ENCODE measurements at places on chromosomes 12 and 14.

GRCh38 chr12:1842183-1842904 lies 22.0 kb downstream of the LRTM2 start:
- no peak for DNase-seq

GRCh38 chr12:87266305-87266704 lies 762.9 kb downstream of the C12orf50 start:
- no peak for DNase-seq

DNA sequence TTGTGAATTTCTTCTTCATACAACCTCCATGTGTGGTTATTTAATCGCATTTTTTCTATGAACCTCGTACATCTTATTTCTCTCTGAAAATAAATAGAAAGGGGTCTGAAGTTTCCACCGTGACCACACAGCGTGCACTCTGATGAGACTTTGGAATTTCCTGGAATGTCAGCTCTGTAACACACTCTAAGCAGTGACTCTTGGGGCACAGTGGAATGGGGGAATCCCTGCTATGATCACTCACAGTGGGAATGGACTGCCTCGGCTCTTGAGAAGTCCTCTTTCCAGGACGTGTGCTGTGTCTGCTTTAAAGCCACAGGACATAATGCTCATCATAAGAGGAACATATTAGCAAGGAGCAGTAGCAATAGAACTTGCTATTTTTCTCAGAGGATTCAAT lies 416.2 kb downstream of the EGLN3 start:
- no peak for DNase-seq

DNA sequence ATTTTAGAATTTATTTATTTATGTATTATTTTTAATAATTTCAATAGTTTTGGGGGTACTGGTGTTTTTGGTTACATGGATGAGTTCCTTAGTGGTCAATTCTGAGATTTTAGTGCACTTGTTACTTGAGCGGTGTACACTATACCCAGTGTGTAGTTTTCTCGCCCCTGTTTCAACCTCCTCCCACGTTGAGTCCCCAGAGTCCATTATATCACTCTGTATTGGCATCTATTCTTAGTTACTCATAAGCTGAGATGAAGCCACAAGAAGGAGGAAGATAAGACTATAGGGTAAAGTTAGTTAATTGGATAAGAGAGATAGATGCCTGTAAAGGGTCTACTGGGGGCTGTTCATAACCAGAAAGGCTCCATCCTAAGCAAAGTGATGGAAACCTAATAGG lies 4.0 kb downstream of the C1S start:
- DNase-seq, result no peak

DNA sequence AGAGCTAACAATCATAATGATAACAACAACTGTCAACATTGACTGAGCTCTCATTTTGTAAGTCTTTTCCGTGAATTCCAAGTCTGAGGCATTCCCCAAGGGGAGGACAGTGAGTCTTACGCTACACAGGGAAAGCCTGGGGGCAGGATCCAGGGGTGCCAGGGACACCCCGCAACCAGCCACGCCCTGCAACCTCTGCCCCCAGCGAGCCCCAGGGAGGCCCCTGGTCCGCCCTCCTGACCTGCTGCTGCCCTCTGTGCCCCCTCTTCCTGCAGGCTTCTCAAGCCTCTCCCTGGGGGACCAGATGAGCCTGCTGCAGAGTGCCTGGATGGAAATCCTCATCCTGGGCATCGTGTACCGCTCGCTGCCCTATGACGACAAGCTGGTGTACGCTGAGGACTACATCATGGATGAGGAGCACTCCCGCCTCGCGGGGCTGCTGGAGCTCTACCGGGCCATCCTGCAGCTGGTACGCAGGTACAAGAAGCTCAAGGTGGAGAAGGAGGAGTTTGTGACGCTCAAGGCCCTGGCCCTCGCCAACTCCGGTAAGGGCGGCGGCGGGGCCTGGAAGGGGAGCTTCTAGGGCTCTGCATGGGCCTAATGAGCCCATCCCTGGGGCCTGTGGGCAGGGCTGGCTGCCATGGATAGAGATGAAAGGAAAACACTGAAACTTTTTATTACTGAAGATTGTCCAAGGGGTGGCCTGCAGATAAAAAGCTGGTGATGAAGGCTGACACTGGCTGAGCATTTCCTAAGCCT lies 115.4 kb downstream of the ESRRB start:
- no peak for DNase-seq

DNA sequence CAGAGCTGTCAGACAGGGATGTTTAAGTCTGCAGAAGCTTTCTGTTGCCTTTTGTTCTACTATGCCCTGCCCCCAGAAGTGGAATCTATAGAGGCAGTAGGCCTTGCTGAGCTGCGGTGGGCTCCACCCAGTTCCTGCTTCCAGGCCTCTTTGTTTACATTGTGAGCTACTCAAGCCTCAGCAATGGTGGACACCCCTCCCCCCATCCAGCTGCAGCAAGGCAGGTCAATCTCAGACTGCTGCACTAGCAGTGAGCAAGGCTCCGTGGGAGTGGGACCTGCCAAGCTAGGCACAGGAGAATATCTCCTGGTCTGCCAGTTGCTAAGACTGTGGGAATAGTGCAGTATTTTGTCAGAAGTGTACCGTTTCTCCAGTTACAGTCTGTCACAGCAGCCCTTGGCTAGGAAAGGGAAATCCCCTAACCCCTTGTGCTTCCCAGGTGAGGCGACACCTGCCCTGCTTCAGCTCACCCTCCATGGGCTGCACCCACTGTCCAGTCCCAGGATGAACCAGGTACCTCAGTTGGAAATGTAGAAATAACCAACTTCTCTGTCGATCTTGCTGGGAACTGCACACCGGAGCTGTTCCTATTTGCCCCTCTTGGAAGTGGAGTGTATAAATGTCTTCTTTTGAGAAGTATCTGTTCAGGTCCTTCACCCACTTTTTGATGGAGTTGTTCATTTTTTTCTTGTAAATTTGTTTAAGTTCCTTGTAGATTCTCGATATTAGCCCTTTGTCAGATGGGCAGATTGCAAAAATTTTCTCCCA lies 213.5 kb upstream of the SLC38A2 start:
- no peak for DNase-seq

- no peak for DNase-seq
Observed at GRCh38 chr12:119012179-119012578, 30.8 kb downstream of the SRRM4 start.

Measured in skin of body (tissue), 3 donors.